ENCODE measurements at places on chromosomes 1 and 21.
A peak's percentile ranks its signal among the peaks of the same experiment; 100 is the strongest.

DNA sequence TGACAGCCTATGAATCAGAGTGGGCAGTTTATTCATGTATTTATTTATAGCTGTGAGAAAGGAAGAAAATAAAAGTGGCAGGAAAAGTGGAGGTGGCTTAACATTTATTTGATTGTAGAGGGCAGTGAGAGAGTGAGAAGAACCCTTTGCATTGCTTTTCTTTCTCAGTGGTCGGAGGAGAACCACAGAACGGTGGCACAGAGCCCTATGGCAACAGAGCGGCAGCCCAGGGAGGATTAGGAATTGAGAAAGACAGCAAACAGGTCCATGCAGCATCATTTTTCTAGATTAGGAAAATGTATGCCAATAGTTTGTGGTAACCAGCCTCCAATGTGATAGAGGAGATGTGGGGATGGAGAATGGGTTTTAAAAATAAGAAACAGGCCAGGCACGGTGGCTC is 53.1 kb downstream of the NMNAT2 start:
- DNase-seq, result no peak

DNA sequence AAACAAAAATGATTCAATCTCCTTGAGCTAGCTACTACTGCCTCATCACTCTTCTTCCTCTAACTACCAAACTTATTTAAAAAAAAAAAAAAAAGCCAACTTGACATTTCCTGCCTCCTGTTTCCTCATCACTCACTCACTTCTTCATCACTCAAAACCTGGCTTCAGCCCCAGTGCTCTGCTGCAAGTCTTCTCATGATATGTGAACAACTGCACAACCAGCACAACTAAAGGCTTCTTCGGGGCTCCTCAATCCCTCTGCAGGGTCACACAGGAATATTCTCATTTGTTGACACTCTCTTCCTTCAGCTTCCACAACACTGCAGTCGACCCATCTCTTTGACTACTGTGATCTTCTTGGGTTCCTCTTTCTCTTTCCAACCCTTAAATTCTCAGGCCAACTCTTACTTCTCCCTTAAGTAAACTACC is 7.6 kb downstream of the MTF1 start:
- no peak for DNase-seq

DNA sequence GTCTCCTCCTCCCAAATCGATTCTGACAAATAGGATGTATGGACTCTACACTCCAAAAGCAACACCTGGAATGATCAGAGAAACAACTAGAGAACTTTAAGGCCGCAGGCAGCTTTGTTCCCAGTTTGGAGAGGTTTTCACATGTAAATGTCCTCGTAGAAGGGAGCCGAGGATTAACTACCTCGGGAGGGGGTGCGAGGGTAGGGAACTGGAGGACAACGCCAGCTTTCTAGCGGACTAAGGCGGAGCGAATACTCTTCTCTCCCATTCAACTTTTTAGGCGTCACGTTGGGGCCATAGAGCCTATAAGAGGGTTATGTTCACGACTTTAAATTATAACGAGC is 1.2 kb downstream of the SCAF4 start:
- no peak for DNase-seq

DNA sequence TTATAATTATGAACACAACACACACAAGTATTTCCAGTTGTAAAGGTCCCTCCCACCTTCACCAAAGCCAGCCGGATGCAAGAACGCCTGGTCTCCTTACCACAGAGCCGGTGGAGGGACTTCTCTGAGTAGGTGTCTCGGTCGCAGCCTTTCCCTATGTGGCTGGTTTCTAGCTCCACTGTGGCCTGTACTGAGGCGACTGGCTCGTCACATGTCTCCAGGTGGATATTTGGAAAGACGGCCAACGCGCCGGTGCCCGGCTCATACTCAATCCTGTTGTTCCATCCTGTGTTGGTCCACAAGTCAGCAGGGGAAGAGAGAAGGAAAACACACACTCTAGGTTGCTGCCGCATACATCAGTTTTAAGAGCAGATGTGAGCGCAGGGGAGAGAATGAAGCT is 74.4 kb downstream of the CLSTN1 start:
- DNase-seq, result no peak

GRCh38 chr1:113391649-113392271 is 1.4 kb downstream of the MAGI3 start:
- DNase-seq, result no peak

DNA sequence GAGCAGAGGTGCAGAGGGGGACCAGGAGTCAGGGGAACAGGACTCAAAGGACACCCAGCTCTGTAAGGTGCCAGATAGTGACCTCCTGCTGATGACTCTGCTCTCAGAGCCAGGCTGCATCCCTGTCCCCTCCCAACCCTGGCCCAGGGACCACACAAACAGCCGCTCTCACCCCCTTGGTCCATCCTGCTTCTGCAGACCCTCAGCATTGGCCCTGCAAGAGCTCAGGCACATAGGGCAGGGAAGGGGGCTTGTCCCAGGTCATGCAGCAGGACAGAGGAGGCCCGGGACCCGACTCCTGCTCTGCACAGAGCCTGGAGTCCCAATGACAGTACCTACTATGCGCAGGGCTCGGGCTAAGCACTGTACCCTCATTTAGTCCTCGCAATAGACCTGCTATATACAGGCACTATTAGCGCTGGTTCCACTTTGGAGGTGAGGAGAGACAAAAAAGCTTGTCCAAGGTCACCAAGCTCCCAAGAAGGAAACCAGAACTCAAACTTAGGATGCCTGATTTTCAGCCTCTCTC is 15.7 kb downstream of the EPHA2 start:
- DNase-seq, result no peak

DNA sequence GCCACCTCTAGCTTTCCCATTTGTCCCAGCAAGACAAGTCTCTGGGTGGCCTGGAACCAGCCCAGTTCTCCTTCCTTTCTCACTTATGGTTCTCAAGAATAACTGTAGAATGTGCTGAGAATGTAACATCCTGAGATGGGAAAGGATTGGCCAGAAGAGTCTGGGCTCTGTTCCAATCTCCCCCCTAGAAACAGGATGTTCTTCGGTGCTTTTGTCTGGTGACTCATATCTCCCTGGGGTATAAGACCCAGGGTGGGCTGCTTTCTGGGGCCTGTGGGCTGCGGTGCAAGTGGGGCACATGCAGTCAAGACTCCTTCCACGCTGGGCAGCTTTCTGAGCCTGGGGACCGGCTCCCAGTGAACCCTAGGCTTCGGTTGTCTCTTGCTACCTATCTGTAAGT is 251.2 kb upstream of the POU3F1 start:
- no peak for DNase-seq

DNA sequence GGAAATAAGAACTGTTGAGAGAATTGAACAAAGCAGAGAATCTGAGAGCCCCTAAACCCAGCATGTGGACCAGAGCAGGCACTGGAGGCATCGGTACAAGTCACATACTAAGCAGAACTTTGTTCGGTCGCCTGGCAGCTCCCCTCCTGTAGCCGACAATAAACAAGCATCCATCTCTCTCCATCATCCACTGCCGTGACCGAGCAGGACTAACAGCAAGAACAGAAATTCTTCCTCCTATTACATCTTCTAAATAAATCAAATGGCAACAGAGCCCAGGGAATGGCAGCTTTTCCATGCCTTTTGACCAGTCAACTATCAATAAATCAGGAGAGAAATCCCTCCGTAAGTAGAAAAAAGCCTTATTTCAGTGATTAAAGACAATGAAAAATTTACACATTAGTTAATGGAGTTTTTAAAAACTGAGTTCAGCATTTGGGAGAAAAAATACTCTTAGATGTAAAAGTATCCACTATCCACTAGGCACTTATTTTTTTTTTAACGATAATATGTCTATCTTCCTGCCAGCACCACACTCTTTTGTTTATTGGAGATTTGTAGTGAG is 36.5 kb downstream of the PTPN14 start:
- no peak for DNase-seq

DNA sequence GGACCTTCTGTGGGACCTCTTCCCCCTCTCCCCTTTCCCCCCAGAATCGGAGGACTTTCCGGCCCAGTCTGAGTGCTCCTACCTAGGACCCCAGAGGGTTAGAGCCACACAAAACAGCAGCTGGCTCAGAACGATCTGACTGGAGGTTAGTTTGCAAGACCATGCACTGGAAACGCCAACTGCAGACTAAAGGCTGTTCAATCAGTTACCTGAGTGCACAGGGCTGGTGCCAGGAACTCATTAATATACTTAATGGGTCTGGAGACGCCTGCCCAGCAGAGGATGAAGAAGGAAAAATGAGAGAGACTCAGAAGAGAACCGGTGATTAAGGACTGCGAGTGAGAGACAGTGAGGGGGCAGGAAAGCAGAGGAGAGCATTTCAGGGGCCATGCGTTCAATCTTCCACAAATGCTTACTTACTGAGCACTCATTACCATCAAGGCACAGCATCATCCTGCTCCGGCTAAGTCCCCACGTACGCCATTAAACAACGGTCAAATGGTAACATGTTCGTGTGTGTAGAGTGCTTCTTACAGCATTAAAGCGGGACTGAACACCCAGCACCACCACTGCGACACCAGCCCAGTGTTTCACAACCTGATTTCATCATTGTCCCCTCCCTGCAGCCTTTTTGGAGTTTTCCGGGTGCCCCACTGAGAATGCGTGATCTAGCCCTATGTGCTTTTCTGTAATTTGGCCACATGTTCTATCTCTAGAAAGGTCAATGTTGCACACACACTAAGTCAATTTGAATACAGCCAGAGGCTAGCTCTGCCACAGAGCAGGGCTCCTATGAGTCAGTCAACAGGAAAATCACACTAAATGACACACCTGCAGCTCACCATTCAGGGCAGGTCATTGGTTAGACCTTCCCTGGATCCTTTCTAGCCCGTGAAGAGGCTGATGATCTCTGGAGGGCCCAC is 7.6 kb downstream of the ENO1 start:
- no peak for DNase-seq

DNA sequence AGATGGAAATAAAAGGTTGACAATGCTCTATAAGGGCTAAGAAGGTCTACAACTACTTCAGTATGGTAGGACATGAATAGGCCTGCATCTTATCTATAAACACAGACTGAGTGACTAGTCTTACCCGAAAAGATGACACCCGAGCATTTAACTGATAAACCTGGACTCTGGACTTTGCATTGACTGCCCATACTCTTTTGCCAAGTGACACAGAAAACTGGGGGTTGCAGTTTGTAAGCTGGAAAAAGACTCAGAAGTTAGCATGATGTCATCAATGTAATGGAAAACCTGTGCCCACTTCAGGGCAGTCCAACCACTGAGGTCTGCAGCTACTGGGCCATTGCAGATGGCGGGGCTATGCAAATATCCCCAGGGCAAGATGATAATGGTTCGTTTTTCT is 258.3 kb upstream of the NEGR1 start:
- DNase-seq, result no peak

- no peak for DNase-seq
Measured at GRCh38 chr1:187696073-187696472, 867.3 kb downstream of the PLA2G4A start.

GRCh38 chr1:90838720-90839119 is 121.6 kb upstream of the BARHL2 start:
- DNase-seq, result no peak

GRCh38 chr1:71434240-71434639 is 353.4 kb upstream of the ZRANB2 start:
- DNase-seq, result no peak

GRCh38 chr1:35433714-35434113 is 123.5 kb downstream of the KIAA0319L start:
- DNase-seq, result no peak

GRCh38 chr1:76240316-76240715 is 165.8 kb downstream of the ST6GALNAC3 start:
- DNase-seq, result no peak

- no peak for DNase-seq
Measured at GRCh38 chr1:55774446-55774845, 559.3 kb upstream of the USP24 start.

DNA sequence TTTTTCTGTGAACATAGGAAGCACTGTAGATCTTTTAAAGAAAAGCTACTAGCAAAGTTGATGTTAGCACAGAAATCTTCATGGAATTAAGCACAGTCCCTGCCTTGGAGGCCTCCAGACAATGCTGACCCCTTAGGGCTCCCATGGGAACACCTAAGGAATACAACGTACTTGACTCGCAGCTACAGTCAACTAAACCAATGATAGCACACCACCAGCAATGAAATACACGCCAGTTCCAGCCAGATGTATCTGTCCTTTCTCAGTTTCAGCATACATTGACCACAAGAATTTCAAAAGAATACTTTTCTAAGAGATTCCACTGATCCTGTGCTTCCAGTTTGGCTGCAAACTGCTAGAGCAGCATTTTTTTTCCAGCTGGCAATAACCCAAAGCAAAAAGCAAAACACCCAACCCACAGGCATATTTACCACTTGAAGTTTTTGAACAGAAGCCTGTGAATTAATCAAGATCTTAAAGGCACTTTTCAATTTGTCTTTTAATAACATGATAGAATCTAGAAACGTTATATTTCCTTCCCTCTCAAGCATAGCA is 42.8 kb upstream of the KRTAP11-1 start:
- no peak for DNase-seq

- no peak for DNase-seq
Measured at GRCh38 chr1:41631971-41632370, 147.5 kb upstream of the EDN2 start.

- no peak for DNase-seq
Measured at GRCh38 chr21:36730291-36731281, 31.7 kb downstream of the SIM2 start.

DNA sequence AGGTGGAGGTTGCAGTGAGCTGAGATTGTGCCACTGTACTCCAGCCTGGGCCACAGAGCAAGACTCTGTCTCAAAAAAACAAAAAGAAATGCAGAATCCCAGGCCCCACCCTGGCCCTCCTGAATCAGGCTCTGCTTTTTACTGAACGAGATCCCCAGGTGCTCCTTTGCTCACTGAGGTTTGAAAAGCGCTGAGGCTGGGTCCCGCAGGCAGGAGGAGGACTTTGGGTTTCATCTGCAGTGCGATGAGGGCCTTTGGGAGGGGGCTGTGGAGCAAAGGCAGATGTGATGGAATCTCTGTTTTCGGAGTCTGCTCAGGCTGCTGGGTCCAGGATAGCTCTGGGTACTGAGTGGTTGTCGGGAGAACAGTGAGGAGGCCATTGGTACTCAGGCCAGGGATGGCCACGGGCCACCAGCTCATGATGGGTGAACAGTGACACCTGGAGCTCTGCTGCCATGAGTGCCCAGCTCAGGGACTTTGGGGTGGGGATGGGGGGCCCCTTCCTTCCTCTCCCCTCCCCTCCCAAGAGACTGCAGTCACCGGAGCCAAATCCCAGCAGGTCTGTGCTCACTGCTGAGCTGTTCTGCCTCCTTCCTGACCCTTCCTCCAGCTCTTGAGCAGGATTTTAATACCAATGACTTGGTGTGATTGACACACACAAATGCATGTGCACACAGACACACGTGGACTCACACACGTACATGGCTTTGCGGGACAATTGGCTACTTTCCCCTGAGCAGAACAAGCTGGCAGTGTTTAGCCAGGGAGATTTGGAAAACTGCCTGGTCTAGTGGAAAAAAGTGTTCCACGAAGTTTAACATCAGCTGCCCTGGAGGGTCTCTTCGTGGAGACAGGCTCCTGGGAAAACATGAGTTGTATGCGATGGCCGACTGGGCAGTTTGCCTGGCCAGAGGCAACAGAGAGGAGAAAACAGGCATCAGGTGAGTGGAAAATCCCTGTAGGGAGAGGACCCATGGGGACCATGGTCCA is 3.6 kb upstream of the DHRS3 start:
- DNase-seq, result peak; percentile 40
